AG09319 (cell line): ENCODE measurements at places on chromosomes 11 and 22.

DNA sequence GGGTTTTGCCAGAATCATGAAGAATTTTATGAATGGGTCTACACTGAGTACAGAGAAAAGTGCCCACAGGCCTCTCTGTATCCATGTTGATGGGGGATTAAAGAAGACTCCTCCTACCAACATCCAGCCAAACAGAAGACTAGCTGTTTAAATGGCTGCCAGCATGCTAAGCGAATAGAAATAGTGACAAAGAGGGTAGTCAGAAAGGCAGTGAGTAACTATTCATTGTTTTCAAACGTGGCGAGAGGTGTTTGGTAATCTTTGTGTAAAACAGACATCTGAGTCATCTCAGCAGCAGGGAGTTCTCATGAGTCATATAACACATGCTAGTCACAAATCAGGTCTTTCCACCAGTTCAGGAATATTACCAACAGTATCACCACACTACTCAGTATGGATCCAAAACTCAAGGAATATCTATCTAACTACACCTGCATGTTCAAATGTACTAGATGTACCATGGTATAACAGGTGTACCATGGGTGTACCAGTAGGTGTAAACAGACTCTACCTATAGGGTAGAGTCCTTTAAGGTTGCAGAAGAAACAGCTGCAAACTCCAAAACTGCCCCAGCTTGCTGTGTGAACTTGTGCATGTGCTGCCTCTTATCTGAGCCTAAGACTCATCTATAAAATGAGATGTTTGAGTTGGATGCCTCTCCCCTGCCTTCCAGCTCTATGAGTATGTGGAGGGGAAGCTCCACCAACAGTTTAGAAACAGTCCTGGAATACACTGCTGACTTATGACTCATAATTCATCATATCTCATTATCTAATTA, 82.0 kb downstream of the SLC1A2 start:
- DNase-seq: peak; percentile 85

GRCh38 chr11:111540937-111541253, 375 bp downstream of the LAYN start:
- DNase-seq: no peak

DNA sequence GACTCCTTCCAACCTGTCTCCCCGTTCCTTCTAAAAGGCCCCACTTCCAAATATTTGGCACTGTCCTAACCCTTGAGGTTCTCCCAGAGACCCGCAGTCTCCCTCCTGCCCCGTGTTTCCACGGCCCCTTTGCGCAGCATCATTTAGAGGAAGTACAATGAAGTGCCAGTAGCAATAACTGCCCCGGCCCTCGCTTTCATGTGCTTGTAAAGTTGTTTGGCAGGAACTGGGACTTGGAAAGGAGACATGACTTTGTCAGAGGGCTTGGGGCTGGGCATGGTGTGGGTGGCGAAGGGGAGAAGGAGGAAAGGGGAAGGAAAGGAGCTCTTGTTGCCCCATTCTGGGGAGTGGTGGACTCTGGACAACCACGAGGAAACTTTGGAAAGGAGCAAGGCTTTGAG, 2.6 kb downstream of the CD44 start:
- no peak for DNase-seq

DNA sequence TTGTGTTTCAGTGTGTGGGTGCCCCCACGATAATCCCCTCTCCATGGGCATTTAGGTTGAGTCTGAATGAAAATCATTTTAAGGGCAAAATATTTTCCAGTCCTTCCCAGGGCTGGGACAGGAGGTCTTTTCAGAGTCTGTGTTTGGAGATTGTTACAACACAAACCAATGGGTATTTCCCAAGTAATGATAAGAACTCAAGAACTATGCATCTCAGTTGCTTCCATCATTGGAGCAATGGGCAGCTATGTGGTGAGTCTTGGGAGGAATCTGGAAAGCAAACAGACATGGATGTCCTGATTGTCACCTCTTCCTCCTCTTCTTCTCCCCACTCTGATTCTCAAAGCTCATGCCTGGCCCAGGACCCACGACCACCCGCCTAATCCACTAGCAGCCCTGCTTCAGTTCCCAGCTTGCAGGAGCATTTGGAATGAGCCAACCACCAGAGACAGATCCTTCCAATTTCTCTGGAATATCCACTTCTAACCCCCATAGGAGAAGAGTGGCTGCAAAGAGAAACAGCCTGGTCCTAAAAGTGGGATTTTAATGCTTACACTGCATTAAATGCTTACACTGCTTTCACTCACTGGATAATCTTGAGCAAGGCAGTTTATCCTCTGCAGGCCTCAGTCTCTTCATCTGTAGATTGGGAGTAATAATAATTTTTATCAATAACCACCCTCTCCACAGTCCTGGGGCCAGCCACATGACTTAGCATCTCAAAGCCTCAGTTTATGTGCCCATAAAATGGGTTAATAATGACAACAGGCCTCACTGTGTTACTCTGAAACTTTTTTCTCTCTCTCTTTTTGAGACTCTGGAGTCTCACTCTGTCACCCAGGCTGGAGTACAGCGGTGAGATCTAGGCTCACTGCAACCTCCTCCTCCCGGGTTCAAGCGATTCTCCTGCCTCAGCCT, 404.3 kb downstream of the MN1 start:
- DNase-seq: no peak

DNA sequence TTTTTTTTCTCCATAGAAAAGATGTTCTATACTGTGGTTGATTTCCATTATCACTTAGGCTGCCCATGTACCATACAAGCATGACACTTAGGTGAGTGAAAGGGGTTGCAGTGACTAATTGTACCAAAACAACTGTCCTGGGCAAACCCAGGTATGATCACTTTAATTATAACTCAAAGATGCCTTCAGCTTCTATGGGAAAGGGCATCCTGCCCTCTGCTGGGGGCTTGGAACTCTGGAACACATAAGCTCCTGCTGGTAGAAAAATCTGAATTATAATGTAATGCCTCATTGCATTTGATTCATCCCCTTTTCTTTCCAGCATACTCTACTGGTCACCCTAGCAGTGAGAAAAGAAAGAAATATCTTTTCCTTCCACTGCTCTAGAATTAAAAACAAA, 206.3 kb downstream of the DDX10 start:
- DNase-seq: peak; percentile 10

DNA sequence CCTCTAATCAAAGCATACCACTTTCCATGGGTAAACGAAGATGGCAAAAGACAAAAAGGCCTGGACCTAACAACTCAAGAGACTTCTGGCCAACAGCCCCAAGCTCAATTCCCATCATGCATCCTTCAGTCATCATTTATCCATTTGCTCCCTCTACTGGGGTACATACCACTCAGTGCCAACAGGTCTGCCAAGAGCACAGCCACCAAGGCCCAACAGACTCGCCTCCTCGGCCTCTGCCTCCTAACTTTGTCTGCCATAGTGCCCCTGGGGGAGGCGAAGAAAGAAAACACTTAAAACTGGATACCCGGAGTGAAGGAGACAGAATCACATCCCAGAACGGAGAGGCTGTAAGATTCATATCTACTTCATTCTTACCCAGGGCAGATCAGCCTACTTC, 1.1 kb downstream of the HYOU1 start:
- no peak for DNase-seq

GRCh38 chr22:20458530-20459151, 21.0 kb upstream of the SCARF2 start:
- no peak for DNase-seq

DNA sequence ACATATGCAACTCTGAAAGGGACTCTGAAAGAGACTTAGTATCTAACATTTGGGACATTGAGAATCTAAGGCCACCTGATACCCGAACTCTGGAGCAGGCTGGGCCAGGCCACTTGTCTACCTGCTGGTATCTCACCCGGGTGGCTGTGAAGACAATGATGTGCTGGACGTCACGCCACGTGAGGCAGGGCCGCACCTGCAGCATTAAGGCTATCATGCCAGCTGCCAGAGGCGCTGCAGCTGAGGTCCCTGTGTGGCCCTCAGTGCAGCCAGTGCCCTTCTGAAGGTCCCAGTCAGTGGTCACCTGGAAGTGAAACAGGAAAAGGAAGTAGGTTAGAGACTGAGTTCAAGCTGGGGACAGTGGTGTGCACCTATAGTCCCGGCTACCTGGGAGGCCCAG, 12.4 kb downstream of the PCSK7 start:
- DNase-seq: no peak

DNA sequence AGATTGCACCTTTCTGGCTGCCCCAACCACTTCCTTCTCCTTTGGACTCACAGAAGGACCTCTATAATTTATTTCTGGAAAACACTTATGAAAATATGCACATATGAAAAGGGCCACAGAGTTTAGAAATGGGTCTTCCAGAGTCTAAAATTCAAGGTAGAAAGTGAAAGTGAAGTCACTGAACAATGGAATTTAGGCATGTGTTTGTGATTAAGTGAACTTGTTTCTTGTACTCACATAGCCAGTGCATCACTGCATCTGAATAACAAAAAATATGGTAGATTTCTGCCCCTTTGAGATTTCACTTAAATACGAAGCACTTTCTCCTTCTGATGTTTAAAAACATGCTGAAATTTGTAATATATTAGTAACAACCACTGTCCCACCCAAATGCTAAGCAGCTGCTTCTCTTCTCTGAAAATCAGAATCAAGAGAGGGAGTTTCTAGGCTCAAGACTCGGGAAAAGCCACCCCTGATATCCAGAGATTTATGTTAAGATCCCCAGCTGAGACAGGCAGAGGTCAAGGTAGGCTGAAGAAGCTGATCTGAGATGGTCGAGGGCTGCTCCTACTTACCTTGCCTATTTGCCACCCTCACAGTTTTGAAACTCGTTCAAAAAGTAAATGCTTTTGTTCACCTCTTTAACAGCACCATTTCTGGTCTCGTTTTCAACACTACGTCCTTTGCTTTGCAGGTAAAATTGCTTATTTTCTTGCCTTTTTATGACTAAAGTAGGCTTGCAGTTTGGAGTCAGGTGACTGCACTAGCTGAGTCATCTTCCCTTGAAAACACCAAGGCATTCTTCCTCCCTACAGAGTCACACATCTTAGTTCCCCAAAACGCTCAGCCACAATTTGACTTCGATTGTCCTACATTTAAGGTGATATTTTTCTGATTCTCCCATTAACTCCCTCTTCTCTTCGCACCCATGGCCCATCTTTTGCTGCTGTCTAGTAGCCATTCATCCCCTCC, at the start of gene XKR3:
Gene XKR3, minus strand, starts transcription at position 696 of the 972 bp plus-strand sequence. CDS start 17,338 bp downstream, outside the sequence.
- no peak for DNase-seq

DNA sequence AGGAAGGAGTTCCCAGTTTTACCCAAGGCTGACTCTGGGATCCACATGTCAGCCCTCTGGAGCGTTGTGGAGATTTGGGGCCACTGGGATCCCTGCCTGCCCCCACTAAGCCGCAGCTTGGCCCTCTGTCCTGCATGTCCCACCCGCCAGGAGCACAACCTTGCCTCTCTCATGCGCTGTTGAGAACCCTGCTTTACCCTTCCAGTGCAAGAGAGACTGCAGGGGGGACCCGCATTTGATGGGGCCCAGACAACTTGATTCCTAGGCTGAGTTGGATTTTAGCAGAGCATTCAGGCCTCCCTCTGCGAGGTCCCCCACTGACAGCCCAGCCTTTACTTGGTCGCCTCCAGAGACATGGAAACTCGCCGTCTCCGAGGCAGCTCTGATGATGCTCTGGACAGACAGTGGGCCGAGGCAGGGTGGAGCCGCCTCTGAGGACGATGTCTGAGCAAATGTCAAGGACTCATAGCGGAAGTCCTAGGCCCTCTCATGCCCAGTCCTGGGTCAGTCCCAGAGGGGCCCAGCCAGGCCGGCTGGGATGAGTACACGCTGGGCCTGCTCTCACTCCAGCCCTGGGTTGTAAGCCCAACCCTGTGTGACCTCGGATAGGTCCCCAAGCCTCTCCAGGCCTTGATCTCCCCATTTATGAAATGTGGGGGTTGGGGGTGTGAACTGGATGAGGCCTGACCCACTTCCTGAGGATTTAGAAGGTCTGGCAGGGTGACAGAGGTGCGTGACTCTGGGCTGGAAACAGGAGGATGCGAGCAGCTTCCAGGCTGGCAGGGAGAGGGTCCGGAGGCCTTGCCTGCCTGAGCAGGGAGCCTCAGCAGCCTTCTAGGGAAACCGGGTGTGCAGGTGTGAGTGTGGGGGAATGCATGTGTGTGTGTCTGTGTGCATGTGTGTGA, 630 bp downstream of the CD5 start:
- DNase-seq: no peak

DNA sequence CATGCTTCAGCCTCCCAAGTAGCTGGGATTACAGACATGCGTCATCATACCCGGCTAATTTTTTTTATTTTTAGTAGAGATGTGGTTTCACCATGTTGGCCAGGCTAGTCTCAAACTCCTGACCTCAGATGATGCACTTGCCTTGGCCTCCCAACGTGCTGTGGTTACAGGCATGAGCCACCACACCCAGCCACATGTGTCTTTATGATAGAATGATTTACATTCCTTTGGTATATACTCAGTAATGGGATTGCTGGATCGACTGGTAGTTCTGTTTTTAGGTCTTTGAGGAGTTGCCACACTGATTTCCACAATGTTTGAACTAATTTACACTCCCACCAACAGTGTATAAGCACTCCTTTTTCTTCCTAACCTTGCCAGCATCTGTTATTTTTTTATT, 276.2 kb downstream of the METTL15 start:
- DNase-seq: peak; percentile 79

- no peak for DNase-seq
These were observed 87.6 kb upstream of the FSHB start for GRCh38 chr11:30143098-30143705.

DNA sequence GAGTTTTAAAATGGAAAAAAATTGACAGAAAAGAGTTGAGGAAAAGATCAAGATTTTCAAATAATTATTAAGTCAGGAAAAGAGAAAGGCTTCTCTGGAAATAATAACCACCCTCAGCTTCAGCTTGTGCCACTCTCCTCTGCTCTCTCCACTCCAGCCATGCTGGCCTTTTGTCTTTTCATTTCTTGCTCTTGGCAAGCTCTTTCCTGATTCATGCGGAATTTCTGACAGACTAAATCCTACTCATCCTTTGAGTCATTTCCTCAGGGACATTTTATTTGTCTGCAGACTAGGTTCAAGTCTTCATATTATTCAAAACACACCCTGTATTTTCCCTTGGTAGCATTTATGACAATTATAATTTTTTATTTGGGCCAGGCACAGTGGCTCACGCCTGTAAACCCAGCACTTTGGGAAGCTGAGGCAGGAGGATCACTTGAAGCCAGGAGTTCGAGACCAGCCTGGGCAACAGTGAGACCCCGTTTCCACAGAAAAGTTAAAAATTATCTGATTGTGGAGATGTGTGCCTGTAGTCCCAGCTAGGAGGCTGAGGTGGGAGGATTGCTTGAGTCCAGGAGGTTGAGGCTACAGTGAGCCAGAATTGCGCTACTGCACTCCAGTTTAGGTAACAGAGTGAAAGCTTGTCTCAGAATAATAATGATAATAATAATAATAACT, 7.8 kb upstream of the P4HA3 start:
- no peak for DNase-seq

GRCh38 chr11:28649922-28650321, 541.7 kb downstream of the METTL15 start:
- DNase-seq: no peak

- no peak for DNase-seq
These were observed 48.5 kb upstream of the HSPA8 start for GRCh38 chr11:123110397-123110796.

GRCh38 chr11:45872651-45873356, 12.6 kb upstream of the MAPK8IP1 start:
- DNase-seq: peak; percentile 20

DNA sequence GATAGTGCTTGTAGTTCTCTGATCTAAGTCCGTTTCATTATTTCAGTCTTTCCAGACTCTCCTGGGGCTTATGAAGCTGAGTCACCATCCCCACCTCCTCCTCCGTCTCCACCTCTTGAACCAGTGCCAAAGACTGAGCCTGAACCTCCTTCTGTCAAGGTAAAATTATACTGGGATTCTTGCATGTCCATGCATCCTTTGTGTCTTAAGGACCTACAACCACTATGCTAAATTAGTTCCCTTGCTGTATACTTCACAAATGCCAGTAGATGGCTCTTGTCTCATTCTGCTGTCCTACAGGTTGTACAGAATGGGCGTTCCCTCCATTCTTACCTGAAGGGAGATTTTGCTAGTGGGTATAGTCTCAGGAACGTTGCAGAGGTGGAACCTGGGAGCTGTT, 42.2 kb downstream of the POLD3 start:
- no peak for DNase-seq
